ENCODE measurements at places on chromosomes 1 and 21.
A peak's percentile ranks its signal among the peaks of the same experiment; 100 is the strongest.

- DNase-seq: no peak
Observed at GRCh38 chr1:181776044-181776443, 285.5 kb downstream of the ZNF648 start.

DNA sequence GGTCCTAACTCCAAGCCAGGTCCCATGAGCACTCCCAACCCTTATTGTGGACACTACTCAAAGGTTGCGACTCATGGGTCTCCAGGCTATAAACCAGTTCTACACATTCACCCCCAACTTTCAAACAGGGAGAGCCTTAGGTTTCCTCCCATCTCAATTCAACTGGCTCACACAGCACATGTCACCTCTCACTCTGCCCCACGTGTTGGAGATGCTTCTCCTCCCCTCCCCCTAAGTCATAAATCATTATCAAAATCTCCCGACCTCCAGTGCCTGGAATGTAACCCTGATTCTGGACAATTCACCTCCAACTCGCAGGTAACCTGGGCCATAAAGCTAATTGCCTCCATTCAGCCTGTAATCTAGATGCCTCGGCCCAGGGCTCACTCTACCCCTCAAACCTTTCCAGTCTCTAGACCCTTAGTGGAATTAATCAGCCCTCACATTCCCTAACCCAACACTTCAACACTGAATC, 595 bp downstream of the AK2 start:
- no peak for DNase-seq

DNA sequence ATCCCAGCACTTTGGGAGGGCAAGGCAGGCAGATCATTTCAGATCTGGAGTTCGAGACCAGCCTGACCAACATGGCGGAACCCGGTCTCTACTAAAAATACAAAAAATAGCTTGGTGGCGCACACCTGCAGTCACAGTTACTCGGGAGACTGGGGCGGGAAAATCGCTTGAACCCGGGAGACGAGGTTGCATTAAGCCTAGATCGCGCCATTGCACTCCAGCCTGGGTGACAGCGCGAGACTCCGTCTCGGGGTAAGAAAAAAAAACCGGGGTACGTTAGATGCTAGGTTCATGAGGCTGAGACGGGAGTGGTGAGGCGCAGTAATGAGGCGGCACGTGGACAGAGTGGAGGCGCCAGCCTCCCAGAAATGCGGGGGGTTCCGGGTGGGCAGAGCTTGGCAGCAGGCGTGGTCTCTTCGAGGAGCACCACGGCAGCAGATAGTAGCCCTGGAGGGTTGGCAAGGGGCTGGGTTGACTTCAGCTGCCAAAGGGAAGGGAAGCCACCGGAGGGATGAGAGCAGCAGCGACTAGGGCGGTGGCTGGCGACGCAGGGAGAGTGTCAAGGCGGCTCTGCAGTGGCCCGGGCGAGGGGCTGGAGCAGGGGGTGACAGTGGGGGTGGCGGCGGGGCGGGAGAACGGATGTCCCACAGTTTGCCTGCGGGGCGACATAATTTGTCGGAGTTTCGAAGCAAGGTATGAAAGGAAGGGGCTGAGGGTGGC, 832 bp downstream of the MRPL20 start:
- DNase-seq: no peak

- DNase-seq: no peak
Observed at GRCh38 chr21:42356650-42357049, 5.9 kb upstream of the TFF2 start.

- DNase-seq: no peak
Observed at GRCh38 chr1:97805093-97805492, 115.7 kb downstream of the DPYD start.

GRCh38 chr1:160438935-160439334, 38.6 kb downstream of the VANGL2 start:
- no peak for DNase-seq

- DNase-seq: no peak
Observed at GRCh38 chr1:28510273-28510969, 4.6 kb downstream of the RCC1 start.

- no peak for DNase-seq
Observed at GRCh38 chr1:109618661-109619575, 498 bp downstream of the GNAT2 start.

- no peak for DNase-seq
Observed at GRCh38 chr1:223030871-223031400, 112.1 kb downstream of the TLR5 start.

DNA sequence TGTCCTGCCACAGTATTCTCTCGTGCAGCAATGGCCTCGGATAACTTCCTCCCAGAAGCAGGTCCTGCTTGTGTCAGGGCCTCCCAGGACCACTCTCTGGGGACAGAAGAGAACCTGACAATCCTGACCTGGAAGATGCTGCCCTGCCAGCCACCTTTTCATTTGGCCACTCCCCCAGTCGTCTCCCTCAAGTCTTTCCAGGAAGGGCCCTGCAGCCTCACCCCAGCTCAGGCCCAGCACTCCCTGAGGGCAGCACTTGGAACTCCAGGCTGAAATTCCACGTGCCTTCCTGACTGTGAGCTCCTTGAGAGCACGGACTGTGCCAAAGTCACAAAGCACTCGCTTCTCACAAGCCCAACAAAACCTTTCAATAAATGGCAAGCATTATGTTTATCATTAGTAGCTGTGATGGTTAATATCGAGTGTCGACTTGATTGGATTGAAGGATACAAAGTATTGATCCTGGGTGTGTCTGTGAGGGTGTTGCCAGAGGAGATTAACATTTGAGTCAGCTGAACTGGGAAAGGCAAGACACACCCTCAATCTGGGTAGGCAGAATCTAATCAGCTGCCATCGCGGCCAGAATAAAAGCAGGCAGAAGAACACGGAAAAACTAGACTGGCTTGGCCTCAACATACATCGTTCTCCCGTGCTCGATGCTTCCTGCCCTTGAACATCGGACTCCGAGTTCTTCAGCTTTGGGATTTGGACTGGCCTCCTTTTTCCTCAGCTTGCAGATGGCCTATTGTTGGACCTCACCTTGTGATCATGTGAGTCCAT, 2.3 kb upstream of the CLEC20A start:
- peak; percentile 54 for DNase-seq

- no peak for DNase-seq
Observed at GRCh38 chr1:75134647-75135572, 722 bp downstream of the LHX8 start.

- DNase-seq: no peak
Observed at GRCh38 chr21:42469272-42469671, 26.8 kb downstream of the RSPH1 start.

- peak; percentile 69 for DNase-seq
Observed at GRCh38 chr1:181038399-181038873, 4.7 kb downstream of the MR1 start.

DNA sequence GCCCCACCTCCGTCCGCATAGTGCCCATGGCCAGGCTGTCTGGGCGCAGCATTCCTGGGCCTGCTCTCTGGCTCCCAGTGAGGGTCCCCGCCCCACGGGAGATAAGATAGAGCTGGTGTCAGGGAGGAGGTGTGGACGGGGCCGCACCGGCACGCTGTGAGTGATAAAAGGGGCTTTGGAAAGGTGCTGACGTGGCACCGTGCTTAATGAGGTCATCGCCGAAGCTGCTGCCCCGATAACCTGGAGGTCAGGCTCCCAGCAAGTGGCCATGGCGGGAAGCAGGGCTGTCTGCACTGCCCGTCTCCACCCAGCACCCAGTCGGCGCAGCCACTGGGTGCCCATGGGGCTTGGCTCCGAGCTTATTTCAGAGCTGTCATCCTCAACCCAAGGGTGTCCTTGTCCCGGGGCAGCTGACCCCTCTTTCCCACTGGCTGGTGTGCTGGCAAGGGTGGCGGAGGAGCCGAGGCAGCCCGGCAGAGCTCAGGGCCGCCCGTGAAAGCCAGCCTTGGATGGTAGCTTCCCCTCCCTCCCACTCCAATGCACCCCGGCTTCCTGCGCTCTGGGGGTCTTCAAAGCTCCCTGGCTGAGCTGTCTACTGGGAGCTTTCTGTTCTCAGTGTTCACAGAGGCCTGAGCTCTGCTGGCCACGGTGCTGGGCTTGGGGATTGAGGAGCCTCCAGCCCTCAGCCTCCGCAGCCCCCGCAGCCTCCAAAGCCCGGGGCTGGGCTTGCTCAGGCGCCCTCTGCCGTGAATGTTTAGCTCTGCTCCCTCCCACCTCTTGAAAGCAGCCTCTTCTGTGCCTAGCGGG, 105.1 kb upstream of the ARHGEF16 start:
- DNase-seq: no peak

- no peak for DNase-seq
Observed at GRCh38 chr1:224041032-224041431, 72.9 kb upstream of the FBXO28 start.

- no peak for DNase-seq
Observed at GRCh38 chr1:174988539-174988938, 11.2 kb upstream of the CACYBP start.

DNA sequence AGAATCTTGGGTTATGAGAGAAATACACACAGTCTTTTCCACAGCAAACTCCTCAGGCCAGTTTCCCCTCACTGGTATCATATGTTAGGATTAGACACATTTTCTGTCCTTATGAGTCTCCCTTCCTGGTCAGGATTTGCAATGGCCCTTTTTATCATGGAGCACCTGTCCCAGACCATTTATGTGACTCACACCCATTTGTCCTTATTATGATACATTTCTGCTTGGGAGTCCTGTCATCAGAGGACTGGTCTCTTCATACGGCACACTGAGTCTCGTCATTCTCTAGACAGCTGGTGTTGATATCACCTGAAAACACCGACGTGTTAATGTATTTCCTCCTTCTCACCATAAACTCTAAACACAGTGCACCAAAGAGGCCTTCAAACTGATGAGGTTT, 105.0 kb upstream of the SYT6 start:
- no peak for DNase-seq

GRCh38 chr1:184060316-184060715, 8.8 kb downstream of the TSEN15 start:
- no peak for DNase-seq

- DNase-seq: no peak
Observed at GRCh38 chr1:210123924-210124589, 108.5 kb upstream of the SERTAD4 start.

GRCh38 chr1:70495370-70495769, 84.3 kb downstream of the CTH start:
- no peak for DNase-seq

GRCh38 chr1:50703240-50703639, 256.8 kb downstream of the FAF1 start:
- no peak for DNase-seq

GRCh38 chr1:221829327-221830015, 87.6 kb upstream of the DUSP10 start:
- DNase-seq: no peak

DNA sequence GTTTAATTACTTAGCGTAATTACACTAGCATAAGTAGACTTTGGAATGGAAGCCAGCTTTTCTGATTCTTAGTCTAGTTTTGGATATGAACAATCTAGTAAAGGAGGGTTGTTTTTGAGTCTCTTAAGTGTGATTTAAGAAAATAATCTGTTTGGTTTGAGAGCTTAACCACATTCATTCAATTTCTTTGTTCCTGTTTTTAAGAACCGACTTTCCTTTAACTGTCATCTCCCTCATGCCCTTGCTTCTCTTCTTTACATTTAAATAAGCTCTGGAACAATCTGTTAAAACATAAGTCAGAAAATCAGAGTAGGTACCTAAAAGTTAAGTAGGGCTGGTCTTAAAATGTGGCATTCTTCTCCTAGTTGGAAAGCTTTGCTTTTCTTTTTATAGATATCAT, 27.7 kb downstream of the CDC42 start:
- no peak for DNase-seq

GRCh38 chr1:173601588-173601987, 1.3 kb downstream of the SLC9C2 start:
- DNase-seq: no peak

DNA sequence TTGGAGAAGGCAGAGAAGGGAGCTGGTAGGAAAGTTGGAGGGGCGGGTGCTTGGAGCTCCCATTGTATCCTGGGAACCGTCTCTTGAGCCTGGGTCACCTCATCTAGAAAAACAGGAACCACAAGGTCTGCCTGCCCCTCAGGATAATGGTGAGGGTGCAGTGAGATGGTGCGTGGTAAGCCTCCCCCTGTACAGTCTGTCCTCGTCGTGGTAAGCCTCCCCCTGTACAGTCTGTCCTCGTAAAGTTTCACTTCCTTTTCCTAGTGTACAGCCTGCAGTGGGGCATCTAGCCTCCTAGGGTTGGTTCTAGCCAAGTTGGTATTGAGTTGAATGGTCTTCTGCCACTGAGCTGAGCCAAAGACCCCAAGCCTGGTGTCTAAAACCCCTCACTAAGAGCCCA, 66.5 kb upstream of the IGSF21 start:
- DNase-seq: no peak

DNA sequence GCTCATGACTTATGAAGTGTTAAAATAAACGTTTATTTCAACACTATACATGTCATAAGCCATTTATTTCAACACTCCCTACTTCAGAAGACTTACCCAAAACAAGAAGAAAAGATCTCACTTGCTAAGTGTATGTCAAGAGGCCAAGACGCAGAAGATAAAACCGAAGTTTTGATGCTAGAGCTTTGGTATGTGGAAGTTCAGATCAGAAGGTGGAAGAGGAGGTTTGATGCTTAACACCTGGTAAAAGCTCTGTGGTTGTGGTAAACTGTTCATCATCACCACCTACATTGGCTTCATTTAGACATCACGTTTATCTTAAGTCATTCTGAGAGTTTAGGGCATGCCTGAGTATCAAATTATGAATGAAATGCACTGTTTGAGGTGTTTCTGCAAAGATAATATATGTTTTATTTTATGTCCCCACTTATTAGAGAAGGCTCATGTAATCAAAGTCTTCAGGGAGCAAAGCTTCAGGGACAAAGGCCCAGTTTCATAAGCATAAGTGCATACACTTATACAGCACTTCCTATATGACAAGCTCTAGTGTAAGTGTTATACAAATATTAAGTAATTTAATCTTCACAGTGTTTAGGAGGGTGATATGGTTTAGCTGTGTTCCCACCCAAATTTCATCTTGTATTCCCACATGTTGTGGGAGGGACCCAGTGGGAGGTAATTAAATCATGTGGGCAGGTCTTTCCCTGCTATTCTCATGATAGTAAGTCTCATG, 533.3 kb downstream of the PTBP2 start:
- no peak for DNase-seq

Measured in H1 (cell line).